Gastrocnemius medialis (tissue), 4 donors: ENCODE measurements at places on chromosomes 3 and 15. TPM values are rescaled to one million over a fixed set of nuclear protein-coding genes. Genes with fewer than 3 reads are reported as not detected.

- DNase-seq = no peak
Observed at GRCh38 chr3:52177701-52178042, 20.3 kb upstream of the ALAS1 start.

The PYGO1 gene
- 29.5 TPM for total RNA-seq

GRCh38 chr3:167406876-167407492 is 26.9 kb upstream of the ZBBX start:
- no peak for DNase-seq

- no peak for DNase-seq
Observed at GRCh38 chr3:97815149-97815917, 6.5 kb upstream of the CRYBG3 start.

- DNase-seq = no peak
Observed at GRCh38 chr15:50209809-50210208, 27.8 kb downstream of the SLC27A2 start.

- DNase-seq = peak; percentile 30
Observed at GRCh38 chr15:72319360-72319984, 485 bp downstream of the CELF6 start.

GRCh38 chr3:46025139-46025538 is 2.1 kb downstream of the XCR1 start:
- no peak for DNase-seq

The ETFA gene
- 226 TPM for total RNA-seq

- DNase-seq = no peak
Observed at GRCh38 chr3:177973241-177973840, 562.9 kb upstream of the KCNMB2 start.

DNA sequence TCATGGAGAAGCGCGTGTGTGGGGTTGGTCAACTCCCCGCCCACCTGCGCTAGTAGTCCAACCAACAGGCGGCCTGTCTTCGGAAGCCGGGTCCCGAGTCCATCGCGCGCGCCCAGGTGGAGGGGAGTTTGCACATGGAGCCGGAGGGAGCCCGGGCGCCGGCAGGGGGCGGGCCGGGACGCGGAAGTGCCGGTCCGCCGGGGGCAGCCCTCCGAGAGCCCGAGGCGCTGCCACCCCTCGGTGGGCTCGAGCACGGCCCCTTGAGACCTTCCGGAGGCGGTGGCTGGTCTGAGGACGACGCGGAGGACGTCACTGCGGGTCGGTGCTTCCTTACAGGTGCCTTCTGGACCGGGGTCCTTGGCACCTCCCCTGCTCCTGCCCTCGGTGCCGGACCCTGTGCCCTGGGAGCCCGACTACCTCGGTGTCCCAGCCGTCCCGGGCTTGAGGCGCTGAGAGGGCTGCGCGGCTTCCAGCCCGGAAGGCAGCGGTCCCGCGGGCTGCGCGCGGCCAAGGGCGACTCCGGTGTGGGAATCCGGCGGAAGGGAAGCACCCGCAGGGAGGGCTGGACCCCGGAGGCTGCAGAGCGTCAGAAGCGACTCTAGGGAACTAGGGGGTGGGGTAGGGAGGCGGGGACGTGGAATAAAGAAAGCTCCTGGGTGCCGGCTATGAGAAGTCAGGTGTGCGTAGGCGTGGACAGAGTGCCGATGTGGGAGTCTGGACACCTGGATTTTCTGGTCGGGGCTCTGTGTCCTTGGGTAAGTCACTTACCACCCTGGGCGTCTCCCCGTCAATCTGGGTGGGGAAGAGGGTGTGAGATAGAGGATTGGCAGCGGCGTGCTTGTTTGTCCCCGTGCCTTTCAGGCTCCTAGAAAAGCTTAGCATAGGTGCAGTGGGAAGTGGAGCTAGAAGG is 212.3 kb downstream of the FGF12 start:
- DNase-seq = no peak

The SLC7A14 gene
- 0.02 TPM for total RNA-seq

GRCh38 chr3:26437678-26438077 is 184.9 kb upstream of the LRRC3B start:
- no peak for DNase-seq

- DNase-seq = no peak
Observed at GRCh38 chr3:90011131-90011530, 903.7 kb downstream of the EPHA3 start.

DNA sequence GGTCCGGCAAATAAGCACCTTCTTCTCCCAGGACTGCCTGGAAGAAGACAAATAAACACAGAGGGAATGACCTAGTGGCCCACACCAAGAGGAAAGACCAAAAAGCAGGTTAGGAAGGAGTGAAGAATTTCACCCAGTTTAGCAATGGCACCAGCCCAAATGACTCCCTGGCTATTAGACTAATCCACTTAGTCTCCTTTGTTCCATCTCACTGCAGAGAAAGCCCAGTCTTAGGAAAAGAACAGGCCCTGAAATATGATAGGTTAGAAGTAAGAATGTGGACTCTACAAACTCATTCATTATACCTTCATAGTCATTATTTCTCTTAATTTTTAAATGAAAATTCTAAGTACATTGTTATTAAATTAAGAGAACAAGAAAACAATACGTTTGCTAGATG is 23.2 kb downstream of the SERPINI2 start:
- no peak for DNase-seq

DNA sequence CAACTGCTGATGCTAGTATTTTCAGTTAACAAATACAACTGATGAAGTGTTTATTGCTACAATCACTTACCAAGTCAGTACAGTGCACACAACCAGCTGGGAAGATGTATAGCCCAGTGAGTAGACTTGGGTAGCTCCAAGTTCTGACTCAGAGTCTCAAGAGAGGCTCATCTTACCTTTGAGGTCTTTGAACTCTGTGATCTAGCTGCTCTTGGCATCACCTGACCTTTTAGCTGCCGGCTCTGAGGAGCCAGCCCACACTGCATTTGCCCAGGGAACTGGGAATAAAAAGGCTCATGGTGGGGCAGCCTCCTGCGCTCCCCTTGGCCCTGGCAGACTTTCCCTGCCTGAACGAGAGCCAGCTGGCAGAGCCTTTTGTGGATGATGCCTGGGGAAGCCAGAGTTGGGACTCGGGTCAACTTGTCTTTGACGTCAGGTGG is 82.6 kb downstream of the CEMIP start:
- DNase-seq = peak; percentile 35

GRCh38 chr3:8631661-8632060 is 12.9 kb downstream of the SSUH2 start:
- no peak for DNase-seq

The ECE2 gene
- total RNA-seq = not detected

DNA sequence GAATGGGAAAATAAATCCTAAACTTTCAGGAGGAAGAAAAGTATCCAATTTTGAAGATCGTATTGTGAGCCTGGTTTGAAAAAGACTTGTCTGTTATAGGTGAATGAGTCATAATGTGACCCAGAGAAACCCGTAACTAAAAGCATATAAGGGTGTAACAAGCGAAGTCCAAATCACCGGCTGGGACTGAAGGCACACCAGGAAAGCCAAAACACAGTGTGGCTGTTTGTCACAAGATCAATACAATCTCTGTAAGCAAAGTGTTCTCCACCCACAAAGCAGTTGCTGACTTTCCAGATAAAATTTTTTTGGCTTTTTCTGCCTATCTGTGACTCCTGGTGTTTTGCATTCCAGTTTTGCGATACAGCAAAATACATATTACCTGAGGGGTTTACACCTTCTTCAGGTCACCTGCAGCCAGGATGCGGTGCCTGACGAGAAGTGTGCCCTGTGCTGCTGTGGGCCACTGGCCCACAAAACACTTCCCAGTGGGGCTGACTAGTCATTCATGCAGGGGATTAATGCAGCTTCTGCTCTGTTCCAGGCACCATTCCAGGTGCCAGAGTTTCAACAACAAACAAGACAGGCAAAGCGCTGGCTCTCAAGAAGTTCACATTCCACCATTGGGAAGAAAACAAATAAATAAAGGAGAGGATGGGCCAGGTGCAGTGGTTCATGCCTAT is 14.4 kb downstream of the HES1 start:
- no peak for DNase-seq

DNA sequence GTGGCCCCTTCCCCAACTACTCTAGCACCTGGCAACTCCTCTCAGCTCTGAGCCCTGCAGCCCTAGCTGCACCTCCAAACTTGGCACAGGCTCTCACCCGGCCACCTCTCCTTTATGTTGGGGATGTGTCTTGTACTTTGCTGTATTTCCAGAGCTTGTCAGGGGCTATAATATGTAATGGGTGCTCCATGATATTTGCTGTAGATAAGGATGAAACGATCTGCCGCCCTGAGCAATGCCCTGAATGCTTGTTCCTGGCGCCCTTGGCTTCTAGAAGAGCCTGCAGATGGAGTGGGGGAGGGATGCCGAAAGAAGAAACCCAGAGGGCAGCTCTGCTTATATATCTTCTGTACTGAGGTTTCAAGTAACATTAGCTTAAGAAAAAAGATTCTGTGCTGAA is 35.9 kb upstream of the ZBTB38 start:
- no peak for DNase-seq

The CSTA gene
- total RNA-seq = 2.4 TPM

- DNase-seq = no peak
Observed at GRCh38 chr15:55546718-55547117, 38.7 kb upstream of the DNAAF4 start.

The TIMP4 gene
- total RNA-seq = 15.9 TPM

The TSEN2 gene
- 10.7 TPM for total RNA-seq

The FAM240A gene
- total RNA-seq = not detected

DNA sequence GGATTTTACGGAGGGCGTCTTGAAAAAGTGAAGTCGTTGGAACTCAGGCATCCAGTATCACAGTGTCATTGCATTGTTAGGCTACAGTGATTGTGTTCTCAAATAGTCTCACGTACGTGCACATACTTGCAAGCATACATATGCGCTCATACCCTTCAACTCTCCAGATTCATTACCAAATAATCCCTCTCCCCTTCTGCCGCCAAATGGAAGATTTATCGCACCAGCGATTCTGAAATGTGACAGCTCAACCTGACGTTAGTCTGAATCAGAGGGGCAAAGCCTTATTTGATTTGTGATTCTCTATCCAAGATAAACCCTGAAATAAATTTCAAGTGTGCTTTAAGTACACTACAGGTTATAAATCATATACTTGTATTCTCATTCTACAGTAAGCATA is 119.4 kb downstream of the GADL1 start:
- DNase-seq = no peak

- DNase-seq = no peak
Observed at GRCh38 chr15:91538782-91539181, 314.7 kb upstream of the SLCO3A1 start.

The CTDSPL gene
- total RNA-seq = 16.9 TPM

GRCh38 chr3:148344521-148344920 is 353.2 kb upstream of the AGTR1 start:
- no peak for DNase-seq

The PAQR5 gene
- 0.10 TPM for total RNA-seq

The SPSB4 gene
- total RNA-seq = not detected

The EPB42 gene
- not detected for total RNA-seq

The DNAH12 gene
- 0.02 TPM for total RNA-seq

The KBTBD13 gene
- 1.4 TPM for total RNA-seq

The MITF gene
- total RNA-seq = 71.1 TPM

The VPS39 gene
- total RNA-seq = 40.2 TPM

The CDCP1 gene
- total RNA-seq = 0.42 TPM

The PLSCR2 gene
- total RNA-seq = not detected

The PRR23E gene
- total RNA-seq = not detected

DNA sequence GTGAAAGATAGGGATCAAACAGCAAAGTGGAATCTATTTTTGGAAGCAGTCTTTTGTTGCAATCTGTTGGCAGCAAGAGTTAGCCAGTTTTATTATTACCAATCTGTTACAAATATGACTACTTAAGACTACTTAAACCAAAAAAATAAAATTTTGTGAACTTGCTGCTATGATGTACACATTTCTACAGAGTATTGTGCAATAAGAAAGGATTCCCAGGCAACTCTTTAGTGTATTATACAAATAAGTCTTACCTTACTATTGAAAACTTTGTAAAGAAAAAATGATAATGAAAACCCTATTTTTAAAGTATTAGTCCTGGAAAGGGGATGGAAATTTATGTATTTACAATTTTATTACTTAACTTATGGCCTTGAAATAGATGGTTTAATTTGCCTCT is 44.7 kb downstream of the CADM2 start:
- DNase-seq = no peak

The CATSPER2 gene
- total RNA-seq = 0.29 TPM

DNA sequence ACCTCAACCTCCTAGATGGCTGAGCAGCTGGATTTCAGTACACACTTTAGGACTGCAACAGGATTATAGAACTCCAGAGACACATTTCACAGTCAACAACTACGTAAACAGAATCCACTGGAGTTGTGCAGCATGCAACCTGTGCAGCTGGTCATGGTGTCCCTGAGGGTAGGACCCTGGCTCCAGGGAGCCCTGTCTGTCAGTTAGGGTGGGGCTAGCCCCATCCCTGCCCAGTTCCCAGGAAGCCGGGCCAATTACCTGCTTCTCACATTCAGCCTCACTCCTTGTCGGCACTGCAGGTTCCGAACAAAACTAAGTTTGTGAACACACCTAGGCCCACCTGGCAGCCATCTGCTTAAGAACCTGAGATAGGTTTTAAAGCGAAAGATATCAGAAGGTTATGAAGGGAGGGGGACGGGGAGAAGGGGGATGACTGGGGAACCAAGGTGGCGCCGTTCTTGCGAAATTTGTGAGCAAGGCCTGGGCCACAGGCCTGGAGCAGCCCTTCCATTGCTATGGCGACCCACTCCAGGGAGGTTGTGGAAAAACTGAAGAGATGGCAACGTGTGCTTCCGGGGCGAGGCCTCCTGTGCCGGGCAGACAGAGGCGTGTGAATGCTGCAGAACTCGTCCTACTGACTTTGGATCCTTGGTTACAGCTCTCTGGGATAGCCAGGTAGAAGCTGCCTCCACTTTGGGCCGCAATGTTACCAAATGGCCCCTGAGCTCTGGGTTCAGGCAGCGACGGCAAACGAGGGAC is 25.3 kb downstream of the ACSBG1 start:
- DNase-seq = no peak

DNA sequence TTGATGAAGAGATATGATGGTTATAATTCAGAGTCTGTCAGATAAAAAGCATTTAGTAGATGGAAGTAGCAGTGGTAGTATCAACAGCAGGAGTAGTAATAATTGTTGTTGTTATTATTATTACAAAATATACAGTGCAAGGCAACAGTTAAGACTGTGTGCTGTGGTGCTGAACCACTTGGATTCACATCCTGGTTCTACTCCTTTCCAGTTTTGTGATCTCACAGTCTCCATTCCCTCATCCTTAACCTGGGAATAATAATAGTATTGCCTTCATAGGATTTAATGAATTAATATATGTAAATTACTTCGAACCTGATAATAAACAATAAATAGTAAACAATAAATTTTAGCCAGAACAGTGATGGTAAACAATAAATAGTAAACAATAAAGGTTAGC is 37.1 kb upstream of the TSC22D2 start:
- no peak for DNase-seq

DNA sequence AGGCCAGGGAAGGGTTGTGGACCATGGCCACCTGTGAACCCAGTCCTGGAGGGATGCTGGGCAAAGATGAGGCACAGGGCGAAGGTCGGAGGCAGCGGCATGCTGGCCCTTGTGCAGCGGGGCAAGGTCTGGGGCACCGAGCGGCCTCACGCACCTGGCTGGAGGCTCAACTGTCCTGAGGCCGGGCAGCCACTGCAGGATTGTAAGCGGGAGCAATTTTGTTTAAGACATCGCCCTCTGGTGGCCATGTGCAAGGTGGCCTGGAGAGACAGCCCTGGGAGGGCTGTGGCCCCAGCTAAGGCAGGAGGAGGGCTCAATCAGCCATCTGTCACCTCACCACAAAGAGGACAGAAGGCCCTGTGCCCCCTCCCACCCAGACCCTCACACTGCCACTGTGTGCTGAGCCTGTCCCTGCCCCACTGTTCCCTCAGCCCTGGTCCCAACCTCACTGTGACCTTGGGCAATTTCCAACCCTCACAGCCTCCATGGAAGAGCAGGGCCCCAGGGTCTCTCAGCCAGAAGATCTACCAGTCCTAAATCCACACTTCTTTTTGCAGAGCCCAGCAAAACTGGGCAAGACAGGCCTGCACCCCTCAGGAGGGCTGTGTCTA is 46.2 kb downstream of the TPRA1 start:
- DNase-seq = peak; percentile 29
